ENCODE measurements at places on chromosomes 3 and 15.

DNA sequence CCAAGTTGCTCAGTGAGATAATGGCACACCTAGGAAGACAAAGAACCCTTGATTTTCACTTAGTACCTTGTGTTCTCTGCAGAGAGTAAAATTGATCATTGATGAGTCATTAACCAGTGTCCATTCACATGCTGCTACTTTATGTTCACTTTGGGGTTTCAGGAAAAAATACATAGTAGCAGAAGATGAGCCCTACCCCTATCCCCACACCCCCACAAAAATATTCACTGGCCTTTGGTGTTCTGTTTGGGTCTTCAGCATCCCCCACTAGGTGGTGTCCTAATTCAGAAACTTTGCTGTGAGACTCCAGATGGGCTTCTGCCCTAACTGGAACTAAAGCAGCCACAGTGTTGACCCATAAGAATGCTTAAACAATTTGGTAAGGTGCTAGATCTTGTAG is 178.8 kb downstream of the KLHL25 start:
- no peak for DNase-seq

GRCh38 chr15:26433818-26434217 is 339.0 kb downstream of the GABRB3 start:
- no peak for DNase-seq

DNA sequence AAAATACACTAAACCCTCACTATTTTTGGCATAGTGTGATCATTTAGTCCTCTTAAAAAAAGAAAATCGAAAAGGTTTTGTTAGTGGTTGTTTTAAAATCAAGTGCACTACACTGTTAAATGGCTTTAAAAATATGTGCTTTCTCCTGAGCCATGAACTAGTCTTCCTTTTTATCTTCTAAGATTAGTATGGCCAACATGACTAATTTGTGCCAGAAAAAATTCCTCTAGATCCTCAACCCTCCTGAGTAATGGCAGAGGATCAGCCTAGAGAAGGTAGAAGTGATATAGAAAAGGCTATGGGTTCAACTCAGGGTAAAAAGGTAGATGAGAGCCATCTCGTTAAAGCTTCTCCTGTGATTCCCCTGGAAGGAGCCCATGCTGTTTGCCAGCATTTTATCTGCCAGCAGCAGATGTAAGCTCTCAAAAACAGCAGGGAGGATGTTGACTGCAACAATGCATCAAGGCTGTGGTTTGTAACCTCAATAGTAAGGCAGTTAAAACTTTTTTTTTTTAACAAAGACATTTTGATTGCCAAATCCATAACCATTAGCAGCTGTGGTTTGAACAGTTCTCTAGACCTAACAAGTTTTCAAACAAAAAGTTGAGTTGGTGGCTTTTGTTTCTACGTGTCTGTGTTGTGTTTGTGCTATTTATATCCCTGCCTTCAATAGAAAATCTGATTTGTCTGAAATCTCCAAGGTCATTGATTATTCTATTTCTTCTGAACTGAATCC is 30.2 kb upstream of the ZNF609 start:
- no peak for DNase-seq

GRCh38 chr3:134621854-134622253 is 29.0 kb downstream of the KY start:
- no peak for DNase-seq

DNA sequence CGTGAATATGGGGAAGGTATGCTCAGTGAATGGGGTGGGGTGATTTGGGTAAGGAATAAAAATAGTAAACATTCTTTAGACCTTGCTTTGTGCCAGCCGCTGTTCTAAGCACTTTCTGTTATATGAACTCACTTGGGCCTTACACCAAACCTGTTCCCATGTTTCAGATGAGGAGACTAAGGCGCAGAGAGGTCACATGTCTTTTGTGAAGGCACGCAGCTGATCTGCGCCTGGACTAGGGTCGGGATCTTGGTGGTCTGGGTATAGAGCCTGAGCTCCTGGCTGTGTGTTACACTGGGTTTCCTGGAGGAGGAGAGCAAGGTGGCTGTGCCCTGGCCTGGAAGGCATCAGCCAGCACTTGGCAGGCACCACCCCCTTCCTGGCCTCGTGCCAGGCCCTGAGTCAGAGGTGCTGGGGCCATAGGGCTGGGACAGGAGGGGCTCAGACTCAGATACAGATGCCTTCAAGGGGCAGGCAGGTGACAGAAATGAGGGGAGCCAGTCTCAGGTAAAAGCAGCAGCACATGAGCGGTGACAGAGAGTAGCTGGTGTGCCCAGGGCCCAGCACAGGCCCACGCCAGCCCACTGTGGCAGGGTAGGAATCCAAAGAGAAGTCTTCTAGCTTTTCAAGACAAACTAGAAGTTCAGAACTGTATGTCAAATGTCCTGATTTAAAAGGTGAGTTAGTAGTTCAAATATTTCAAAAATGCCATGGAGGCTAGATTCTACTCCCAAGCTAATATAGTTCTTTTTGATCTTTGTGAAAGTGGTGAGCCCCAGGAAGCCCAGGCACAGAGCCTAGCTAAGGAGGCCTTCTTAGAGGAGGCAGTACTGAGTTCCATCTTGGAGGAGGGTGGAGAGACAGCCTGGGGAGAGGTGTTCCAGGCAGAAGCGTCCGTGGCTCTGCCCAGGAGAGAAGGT is 83.1 kb downstream of the DNAJB8 start:
- DNase-seq = no peak

DNA sequence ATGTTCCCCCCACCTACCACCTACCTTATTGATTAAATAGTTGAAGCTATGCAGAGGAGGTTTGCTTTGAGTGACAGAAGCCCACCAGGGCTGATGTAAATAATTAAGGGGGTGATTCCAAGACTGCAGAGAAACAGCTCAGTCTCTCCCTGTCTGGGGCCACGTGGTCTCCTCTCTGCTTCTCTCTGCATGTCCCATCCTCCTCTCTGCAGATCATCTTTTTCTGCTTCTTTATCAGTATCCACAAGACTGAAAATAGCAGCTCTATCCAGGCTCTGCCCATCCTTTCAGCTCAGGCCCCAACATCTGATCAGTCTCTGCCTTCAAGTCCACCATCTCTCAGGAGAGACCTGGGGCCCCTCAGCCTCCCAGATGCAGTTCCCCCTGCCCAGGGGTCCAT is 110.8 kb downstream of the ANP32A start:
- DNase-seq = no peak

- DNase-seq = no peak
Observed at GRCh38 chr3:102207151-102207571, 227.7 kb upstream of the ZPLD1 start.

GRCh38 chr15:66713843-66714508 is 11.9 kb downstream of the SMAD6 start:
- DNase-seq = no peak

- no peak for DNase-seq
Observed at GRCh38 chr15:34501131-34501530, 63.5 kb upstream of the GOLGA8A start.

GRCh38 chr3:153215966-153216365 is 53.9 kb downstream of the RAP2B start:
- no peak for DNase-seq

DNA sequence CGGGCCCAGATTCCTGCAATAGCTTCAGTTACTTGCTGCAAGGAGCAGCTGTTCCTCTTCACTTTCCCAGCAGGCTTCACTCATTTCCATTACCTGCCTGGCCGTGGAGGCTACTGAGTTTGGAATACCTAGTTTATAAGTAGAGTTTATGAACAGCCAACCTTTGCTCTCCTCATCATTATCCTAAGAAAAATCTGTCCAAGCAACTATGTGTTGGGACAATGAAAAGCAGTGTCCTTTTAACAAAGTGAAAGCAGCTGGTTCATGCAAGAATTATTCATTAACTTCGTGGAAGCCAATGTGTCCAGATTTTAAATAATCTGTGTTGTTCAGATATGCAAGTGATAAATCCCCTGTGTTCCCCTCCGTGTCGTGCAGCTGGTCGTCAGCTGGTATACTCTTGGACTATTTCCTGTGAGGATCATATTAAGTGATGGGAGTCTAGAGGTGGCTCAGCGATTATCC is 39.3 kb upstream of the SSR3 start:
- no peak for DNase-seq

GRCh38 chr15:53251996-53252395 is 461.9 kb upstream of the ONECUT1 start:
- DNase-seq = no peak

DNA sequence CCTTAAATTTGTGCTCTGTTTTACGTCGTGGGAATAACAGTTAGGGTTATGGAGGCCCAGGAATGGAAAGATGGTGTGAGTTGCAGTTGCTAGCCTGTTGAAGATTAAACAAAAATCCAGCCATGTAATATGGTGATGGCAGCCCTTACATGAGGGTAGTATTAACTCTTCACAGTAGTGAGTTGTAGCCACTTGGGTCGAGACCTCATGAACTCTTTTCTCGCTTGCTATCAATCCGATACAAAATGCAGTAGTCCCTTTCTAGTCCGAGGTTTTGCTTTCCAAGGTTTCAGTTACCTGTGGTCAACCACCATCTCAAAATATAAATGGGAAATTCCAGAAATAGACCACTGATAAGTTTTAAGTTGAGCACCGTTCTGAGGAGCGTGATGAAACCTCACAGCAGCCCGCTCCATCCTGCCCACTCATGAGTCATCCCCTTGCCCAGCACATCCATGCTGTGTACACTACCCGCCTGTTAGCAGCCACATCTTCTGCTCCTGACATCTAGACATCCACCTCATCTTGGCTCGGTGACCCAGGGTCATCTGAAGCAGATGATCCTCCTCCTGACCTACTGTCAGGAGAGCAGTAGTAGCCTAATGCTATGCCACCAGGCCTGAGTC is 177.9 kb downstream of the CDIN1 start:
- DNase-seq = no peak

GRCh38 chr3:48047841-48048464 is 31.7 kb upstream of the MAP4 start:
- no peak for DNase-seq

DNA sequence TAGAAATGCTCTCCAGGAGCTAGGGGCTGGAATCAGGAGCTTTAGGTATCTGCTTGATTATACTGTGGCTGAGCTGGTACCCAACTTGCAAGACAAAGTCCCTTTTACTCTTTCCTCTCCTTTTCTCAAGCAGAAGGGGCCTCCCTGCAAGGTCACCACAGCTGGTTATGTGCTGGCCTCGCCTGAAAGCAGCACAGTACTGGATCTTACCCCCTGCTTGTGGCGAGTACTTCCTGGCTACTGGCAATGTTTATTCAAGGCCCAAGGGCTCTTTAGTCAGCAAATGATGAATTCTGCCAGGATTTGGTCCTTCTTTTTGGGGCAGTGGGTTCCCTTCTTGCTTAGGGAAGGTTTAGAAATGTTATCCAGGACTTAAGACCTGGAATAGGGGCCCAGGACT is 234.6 kb downstream of the RAP2B start:
- no peak for DNase-seq

DNA sequence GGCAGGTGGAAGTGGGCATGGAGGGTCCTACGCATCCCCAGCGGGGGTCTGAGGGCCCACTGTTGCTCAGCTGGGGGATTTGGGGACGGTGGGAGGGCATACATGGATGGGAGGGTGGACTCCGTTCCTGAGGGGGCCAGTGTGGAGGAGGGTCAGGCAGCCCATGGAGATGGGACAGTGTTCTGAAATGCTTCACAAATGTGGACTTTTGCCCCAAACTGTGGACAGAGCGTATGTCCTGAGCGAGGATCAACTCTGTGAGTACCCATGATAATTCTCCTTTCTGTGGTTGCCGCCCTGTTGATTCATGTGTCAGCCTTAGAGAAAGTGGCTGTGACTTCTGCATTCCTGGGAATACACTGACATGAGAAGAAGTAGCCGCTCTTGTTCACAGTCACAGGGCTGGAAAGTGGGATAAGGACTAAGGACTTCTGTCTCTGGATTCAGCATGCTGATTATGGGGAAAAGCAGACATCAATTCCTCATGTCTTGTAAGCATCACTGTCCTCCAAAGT is 33.4 kb downstream of the SMAD3 start:
- DNase-seq = no peak

DNA sequence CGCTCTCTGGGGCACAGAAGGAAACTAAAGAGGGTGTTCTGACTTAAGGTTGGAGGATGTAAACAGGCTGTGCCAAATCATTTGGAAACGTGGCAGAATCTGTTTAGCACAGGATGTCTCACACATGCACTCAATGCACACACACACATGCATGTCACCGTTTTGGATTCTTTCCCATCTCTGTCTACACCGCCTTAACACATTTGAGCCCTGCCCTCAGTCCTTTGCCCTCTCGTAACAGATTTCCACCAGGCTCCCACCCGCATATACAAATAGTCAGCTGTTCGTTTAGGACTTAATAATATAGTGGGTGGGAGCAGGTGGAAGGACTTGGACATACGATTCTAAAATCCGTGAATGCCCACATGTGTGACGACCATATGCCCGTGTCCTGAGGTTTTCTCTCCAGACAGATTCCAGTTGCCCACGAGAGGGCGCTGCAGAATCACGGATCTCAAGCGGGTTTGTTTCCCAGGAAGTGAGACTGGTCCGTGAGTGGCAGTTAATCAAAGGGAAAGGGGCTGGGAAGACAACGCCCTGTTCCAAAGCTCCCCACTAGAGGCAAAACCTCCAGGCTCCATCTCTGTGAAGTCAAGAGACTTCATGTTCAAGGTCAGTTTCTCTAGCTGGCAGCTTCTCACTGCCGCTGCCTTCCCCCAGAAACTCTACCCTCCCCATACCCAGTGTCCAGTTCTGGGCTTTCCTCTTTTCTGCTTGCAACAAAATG is 44.5 kb downstream of the NOX5 start:
- DNase-seq = peak; percentile 49

DNA sequence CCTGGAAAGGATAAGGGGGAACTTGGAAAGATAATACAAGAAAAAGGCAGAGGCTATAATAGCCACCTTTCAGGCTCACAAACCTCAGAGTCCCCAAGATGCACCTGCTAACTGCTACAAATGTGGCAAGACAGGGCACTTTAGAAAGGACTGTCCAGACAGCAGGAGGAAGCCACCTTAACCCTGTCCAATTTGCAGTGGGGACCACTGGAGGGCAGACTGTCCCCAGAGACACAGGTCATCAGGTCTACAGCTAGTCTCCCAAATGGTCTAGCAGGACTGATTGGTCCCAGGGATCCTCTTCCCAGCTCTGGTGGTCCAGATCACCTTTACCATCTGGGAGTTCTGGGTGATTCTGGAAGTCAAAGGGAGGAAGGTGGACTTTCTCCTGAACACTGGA is 882.5 kb upstream of the GBE1 start:
- DNase-seq = no peak

- DNase-seq = no peak
Observed at GRCh38 chr3:191385101-191385500, 54.8 kb upstream of the UTS2B start.

GRCh38 chr3:10379961-10380360 is 59.0 kb upstream of the SEC13 start:
- DNase-seq = no peak

DNA sequence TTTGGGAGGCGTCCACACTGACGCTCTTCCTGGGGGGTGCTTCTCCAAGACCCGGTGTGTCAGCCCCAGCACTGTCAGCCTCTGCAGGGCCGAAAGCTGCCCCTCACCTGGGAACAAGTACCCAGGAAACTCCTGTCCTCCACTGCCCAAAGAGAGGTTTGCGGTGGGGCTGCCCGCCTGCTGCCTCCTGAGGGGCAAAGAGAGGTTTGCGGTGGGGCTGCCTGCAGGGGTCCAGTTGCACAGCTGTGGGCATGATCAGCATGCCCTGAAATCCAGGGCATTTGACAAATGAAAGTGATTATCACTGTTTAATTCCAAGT is 15.1 kb upstream of the SNRPA1 start:
- DNase-seq = no peak

- DNase-seq = no peak
Observed at GRCh38 chr3:167835953-167836352, 100.4 kb downstream of the SERPINI1 start.

GRCh38 chr15:91383532-91383931 is 283.5 kb downstream of the SV2B start:
- DNase-seq = no peak

GRCh38 chr3:52779011-52779836 is 1.8 kb downstream of the ITIH1 start:
- no peak for DNase-seq

GRCh38 chr3:171640520-171641412 is 169.5 kb downstream of the PLD1 start:
- DNase-seq = no peak
